ENCODE measurements at places on chromosomes 5 and 9.

DNA sequence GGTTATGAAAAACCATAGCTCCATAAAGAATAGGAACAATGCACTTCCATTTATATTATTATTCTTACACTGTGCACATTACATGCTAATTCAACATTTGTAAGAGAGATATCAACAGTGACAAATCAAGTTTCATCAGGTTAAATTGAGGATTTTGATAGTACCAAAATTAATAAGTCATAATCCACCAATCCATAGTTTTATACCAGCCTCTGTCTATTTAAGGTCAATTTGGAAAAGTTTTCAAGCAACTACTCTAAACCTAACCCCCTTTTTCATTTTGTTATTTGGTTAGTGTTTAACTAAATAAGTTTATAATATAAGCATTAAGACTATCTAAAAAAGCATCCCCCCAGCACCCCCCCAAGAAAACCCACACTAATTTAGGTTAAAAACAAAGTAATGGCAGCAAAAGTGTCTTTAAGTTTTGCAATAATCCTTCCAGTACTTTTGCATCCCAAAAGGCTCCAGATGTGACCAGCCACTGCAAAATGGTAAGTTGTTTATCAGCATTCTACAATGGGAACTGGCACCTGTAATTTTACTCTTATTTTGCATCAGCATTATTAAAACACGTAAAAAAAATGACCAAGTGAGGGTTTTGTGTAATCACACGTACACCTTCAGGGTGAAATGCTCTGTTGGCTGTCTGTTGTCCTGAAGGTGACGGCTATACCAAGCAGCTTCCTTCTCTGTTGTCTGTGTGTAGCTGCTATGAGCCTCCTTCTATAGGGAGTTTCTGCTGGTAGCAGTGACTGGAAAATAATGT lies 36.8 kb upstream of the SSBP2 start:
- DNase-seq, result peak; percentile 79

DNA sequence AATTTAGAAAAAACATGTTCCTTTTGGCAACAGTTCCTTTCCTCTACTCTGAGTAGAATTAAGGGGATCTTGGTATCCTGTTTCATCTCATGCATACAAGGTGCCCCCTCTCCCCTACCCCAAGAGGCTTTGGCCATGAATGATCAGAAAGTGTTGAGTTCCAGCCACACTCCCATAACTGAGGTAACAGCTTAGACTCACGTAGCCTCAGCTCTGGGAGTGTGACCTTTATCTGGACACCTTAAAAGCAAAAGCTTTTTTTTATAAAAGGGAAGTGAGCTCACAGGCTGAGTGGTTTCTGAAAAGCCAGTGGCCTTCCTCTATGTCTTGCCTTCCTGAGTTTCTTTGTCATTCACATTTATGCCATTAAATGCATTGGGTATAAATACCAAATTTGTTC lies 900 bp upstream of the HAVCR2 start:
- no peak for DNase-seq

DNA sequence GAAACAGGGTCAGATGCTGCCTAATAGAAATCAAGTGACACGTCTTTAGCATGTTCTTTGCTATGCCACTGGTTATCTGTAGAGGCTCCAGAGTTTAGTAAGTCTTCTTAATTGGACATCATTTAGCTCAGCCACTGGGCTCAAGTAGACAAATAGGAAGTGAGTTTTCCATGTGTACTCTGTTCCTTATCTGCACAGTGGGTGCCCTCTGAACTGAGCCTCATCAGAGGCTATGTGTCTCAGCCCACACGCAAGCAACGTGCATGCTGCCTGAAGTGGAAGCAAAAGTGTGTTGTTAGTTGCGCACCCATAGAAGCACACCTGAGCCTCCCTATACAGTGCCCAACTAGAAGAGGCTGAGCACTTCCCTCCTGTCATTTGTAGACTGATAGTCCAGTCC lies 134.7 kb downstream of the SEMA5A start:
- DNase-seq, result no peak

DNA sequence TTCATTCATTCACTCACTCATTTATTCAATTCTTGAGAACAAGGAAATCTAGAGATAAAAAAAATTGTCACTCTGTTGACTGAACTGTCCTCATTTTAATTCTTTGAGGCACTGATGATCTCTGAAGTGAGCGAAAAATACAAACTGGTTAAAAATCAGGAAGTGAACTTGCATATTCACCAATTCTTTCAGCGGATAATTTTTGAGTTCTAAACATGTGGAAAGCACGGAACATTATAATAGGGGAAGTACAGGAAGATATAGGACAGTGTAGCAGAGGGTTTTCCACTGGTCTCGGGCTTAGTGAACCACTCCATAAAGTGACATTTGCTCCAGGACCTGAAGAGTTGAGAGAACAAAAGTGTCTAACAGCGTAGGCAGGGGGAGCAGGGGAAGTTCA lies 169.5 kb downstream of the TLR4 start:
- DNase-seq, result no peak

DNA sequence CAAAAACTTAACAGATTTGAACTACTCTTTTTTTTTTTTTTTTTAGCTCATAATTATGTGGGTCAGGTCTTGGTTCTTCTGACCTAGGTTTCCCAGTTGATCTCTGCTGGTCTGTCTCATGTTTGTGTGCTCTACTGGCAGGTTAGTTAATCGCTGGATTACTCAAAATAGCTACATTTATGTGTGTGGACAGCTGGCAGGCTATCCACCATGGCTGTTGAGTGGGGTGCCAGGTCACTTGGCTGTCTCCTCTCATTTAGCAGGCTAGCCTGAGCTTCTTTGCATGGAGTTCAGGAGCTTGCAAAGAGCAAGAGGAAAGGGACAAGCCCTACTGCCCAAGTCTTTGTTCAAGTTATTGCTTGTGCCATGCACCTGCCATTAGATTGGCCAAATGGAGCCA lies 9.3 kb downstream of the ADCY2 start:
- DNase-seq, result no peak

DNA sequence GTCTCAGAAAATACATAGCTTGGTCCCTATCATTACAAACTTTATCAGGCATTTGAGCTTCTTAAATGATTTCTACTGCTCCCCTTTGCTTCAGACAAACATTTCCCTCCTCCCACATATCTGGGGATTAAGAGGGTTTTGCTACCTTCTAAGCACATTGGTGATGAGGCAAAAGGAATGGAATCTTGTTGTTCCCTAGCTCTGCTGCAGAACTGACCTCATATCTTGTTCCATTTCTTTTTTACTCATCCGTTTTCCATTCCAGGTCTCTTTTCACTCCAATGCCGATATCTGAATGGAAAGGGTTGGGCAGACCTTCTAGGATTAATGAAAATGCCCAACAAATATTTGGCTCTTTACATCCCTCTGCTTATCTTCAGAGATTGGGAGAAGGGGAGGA lies 444.6 kb downstream of the ZNF608 start:
- DNase-seq, result peak; percentile 44

GRCh38 chr5:56490971-56491468 lies 257.9 kb upstream of the ANKRD55 start:
- no peak for DNase-seq

- DNase-seq, result peak; percentile 17
Measured at GRCh38 chr5:111197523-111197922, 26.7 kb upstream of the CAMK4 start.

GRCh38 chr5:11261241-11261640 lies 500.2 kb upstream of the DAP start:
- no peak for DNase-seq

GRCh38 chr5:155368490-155368889 lies 354.9 kb downstream of the KIF4B start:
- DNase-seq, result no peak

DNA sequence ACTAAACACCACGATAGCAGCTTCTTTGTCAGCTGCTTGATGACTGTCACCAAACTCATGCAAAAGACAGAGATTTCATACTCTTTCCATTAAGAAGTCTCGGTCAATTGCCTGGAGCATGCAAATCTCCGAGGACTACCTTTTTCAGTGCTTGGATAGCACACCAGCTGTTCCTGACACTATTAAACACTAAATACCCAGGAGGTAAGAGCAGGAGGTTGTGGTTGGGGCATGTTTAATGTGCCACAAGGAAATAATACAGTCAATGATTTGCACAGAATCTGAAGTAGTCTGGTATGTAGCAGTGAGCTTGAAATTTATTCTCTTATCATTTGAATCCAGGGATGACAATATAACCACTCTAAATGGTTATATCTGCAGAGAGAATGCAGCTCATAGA lies 996.2 kb downstream of the CDH12 start:
- DNase-seq, result no peak

DNA sequence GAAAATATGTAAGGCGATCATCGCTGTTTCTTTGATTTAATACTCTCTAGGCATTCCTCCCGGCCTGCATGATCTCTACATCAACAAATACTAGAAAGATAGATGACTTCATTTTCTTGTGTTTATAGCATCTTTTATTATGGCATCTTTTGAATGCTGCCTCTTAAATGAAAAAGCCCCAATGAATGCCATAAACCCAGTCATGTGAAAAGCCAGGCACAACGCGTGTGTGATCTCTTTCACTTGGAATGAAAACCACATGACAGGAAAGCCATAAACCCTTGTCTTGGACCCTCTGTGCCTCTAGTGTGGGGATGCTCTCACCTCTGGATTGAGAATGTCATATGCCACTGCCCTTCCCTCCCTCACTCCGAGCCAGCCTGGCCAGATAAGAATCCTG lies 476.2 kb downstream of the SEMA5A start:
- no peak for DNase-seq

- DNase-seq, result no peak
Measured at GRCh38 chr5:144328980-144329379, 158.3 kb downstream of the KCTD16 start.

GRCh38 chr5:8907168-8907868 lies 638.6 kb downstream of the SEMA5A start:
- no peak for DNase-seq

DNA sequence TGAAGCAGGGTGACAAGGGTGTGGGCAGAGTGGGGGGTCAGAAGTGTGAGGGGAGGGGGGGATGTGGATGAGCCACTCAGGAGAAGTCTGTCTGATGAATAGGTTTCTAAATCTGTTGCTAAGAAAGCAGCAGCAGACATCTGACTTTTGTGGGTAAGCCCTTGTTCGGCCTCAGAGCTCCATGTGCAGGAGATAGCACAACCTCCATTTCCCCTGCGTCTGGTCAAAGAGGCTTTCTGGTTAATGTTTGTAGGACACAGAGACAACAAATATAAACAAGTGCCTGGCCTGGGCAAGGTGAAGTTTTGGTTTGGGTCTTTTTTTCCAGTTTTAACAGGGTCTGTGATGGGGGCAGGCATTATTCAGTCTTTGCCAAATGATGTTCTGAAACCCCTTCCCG lies 57.0 kb upstream of the GNE start:
- peak; percentile 12 for DNase-seq

DNA sequence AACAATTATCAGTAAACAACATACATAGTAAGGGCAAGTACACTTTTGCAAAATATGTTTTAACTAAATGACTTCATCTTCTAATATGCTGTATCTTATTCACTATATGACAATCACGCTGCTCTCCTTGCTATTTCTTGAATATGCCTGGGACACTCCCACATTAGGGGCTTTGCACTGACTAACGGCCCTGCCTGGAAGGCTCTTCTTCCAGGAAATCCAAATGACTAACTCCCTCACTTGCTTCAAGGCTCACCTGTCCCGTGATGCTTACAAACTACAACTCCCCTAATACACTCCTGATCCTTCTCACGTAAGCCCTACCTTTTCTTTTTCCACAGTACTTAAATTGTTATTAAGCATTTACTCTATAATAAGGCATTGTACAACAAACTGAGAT lies 10.6 kb downstream of the ERP44 start:
- DNase-seq, result no peak

DNA sequence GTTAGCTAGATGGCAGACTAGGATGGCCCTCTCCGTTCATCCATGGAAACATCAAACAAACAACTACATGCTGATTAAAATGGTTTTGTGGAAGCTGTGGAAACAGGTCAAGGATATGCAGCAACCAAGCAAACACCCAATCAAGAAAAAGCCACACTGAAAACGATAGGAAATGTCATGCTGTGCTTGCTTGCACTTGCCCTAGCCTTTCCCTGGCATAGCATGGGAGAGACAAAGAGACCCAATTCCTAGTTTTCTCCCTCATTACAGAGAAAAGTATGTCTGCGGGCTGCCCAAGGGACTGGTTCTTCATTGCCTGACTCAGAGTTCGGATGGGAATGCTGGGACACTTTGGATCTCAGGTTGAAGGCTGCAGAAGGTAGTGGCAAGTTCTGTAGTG lies 98.7 kb downstream of the FANCC start:
- no peak for DNase-seq

DNA sequence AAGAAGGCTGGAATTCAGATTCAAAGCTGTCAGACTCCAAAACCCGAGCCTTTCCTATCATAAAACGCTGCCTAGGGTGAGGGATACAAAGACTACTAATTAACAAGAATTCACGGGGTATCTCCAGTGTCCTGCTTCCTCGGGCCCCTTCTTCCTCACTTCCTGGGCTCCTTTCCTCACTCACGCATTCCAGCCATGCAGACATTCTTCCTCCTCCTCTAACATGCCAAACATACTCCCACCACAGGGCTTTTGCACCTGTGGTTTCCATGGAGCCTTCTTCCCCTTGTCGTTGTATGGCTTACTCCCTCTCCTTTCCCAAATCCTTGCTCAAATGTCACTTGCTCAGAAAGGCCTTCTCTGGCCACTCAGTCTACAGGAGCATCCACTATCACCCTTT lies 191.4 kb upstream of the TRIM32 start:
- DNase-seq, result no peak

DNA sequence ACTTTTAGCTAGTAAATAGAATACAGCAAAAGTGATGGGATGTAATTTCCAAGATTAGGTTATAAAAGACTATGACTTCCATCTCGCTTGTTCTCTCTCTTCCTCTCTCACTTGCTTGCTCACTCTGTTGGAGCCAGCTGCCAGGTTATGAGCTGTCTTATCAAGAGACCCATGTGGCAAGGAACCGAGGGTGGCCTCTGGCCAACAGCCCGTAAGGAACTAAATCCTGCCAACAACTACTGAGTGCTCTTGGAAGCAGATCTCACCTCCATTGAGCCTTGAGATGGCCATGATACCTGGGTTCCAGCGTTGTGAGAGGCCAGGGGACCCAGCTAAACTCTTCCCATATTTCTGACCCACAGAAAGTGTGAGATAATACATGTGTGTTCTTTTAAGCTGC lies 636.1 kb downstream of the ACTL7B start:
- no peak for DNase-seq

DNA sequence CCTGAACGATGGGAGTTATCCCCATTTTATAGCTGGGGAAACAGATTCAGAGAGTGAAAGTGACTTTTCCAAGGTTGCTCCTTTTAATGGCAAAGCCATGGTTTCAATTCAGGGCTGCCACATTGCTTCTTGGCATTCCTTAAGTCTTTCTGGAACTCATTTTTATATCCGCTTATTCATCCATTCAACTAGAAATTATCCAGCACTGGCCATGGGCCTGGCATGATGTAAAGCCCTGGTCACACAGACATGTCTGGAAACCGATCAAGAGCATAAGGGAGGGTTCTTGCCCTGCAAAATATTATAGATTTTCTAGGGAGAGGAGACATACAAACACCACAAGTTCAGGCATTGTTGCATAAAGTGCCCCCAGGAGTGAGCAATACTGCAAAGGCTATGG lies 43.0 kb upstream of the COL15A1 start:
- no peak for DNase-seq

- DNase-seq, result no peak
Measured at GRCh38 chr9:91580136-91580535, 156.5 kb upstream of the NFIL3 start.
